ENCODE measurements at places on chromosomes 3 and 15.

DNA sequence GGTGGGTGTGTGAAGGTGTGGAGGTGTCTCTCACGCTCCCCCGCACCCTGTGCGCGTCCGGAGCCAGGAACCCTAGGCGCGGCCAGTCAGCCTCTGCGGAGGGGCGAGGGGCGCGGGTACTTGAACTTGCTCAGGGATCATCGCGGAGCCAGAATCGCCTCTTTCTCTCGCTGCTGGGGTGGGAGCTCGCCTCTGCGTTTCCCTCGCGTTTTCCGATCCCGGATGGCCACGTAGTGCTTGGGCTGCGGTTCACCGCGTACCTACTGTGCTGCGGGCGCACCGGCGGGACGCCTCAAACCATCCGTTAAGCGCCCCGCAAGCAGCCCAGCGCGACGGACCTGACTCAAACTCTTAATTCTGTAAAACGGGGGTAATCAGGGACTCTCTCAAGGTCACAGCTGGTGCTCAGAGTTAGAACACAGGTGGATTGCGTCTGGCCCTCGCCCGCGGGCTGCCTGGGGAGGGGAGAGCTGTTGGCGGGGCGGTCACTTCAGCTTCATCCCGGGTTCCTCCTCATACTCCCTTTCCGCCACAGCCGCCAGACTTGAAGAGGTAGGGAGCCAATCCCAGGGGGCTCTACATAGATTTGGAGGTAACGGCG lies 686 bp downstream of the MYRIP start:
- no peak for DNase-seq
- H3K27me3 ChIP-seq = peaks cover 76% of the 10 kb centered on the region
- H3K27ac ChIP-seq = no peak overlapping the region
- H3K36me3 ChIP-seq = no peaks in the 10 kb centered on the region
- H3K4me1 ChIP-seq = peaks cover 12% of the 10 kb centered on the region
- peak overlapping the region; percentile 34 for H3K4me3 ChIP-seq

- no peak for DNase-seq
- H3K27me3 ChIP-seq = no peaks in the 10 kb centered on the region
- H3K4me1 ChIP-seq = no peaks in the 10 kb centered on the region
- no peak overlapping the region for H3K4me3 ChIP-seq
- H3K27ac ChIP-seq = no peak overlapping the region
Observed at GRCh38 chr3:18334837-18335601, 90.1 kb downstream of the SATB1 start.

DNA sequence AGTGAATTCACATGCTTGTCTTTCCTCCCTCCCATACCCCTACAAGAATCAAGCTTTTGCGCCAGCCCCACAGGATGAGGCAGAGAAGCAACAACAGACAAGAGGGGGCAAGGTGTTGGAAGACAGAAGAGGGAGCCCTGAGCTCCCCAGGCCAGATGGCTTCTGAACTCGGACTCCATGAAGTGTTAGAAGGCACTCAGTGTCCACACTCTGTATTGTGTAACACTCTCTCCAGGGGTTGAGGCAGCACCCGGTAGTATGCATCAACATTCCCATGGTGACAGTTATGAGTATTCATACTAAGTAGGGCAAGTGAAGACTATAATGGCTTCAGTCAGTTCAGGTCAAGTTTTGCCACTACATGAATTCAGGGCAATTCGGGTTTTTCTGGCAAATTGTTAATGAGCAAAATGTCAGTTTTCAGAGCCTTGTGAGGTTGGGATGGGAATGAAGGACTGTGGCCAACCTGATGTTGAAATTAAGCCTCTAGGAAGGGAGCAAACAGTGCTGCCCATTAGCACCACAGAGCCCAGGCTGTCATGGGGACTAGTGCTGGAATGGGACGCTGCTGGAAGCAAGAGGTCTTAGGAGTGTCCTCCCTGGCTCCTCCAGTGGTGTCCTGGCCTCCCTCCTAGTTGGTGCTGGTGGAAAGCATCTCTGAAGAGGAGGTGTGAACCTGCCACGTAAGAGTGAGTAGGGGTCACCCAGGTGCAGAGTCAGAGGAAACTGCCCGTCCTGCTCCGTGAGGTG lies 79.4 kb downstream of the KLF15 start:
- no peaks in the 10 kb centered on the region for H3K36me3 ChIP-seq
- no peak overlapping the region for H3K27ac ChIP-seq
- DNase-seq = no peak
- H3K4me3 ChIP-seq = no peak overlapping the region
- H3K27me3 ChIP-seq = no peaks in the 10 kb centered on the region

- H3K4me1 ChIP-seq = no peaks in the 10 kb centered on the region
- no peak overlapping the region for H3K4me3 ChIP-seq
- H3K27me3 ChIP-seq = no peaks in the 10 kb centered on the region
- no peaks in the 10 kb centered on the region for H3K36me3 ChIP-seq
- DNase-seq = no peak
- no peak overlapping the region for H3K27ac ChIP-seq
Observed at GRCh38 chr3:46509661-46510187, 11.9 kb downstream of the RTP3 start.

DNA sequence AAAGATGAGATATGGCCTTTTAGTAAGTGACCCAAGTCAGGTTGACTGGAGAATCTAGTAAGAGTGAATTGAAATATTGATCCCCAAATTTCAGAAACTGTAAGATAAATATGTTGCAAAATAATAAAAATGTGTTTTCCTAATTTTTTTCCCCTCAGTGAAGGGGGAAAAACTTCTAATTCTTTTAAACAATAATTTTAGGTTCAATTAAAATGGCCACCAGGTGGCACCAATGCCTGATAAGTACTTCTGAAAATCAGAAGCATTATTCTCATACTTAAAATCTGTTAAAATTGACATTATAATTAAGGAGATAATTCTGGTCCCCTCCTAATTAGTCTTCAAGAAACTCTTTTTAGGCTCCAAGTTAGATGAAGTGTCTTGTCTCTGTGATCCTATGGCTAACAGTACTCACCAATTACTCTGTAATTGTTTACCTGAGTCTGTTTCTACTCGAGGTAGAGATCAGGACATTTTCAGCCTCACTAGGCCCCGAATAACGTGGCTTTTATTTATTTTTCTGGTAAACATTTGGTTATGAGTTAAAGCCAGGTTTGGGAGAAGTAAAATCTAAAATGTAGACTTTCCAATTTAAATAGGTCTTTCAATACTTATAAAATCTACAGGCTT lies 52.6 kb downstream of the NMD3 start:
- no peaks in the 10 kb centered on the region for H3K27me3 ChIP-seq
- H3K36me3 ChIP-seq = no peaks in the 10 kb centered on the region
- DNase-seq = no peak
- H3K4me3 ChIP-seq = no peak overlapping the region
- H3K27ac ChIP-seq = no peak overlapping the region

DNA sequence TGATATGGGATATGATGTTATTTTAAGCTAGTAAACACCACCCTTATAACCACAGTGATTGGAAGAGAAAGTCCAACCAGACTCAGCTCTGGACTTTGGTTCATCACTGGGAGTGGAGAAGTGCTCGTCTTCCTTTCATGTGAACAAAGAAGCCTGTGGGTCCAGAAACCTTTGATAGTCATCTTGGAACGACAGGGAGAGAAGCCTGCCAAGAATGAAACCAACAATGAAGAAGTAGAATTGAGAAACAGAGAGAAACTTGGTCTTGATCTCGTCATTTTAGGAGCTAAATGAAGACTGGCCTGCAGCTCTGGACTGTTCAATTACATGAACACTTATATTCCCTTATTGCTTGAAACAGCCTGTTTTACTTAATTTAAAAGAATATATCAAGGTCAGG lies 13.1 kb upstream of the SLC35G2 start:
- no peak overlapping the region for H3K27ac ChIP-seq
- peaks cover 11% of the 10 kb centered on the region for H3K4me1 ChIP-seq
- no peak for DNase-seq
- no peak overlapping the region for H3K4me3 ChIP-seq
- no peaks in the 10 kb centered on the region for H3K36me3 ChIP-seq

GRCh38 chr3:100257586-100257985 lies 3.2 kb upstream of the TBC1D23 start:
- H3K27ac ChIP-seq = no peak overlapping the region
- no peak overlapping the region for H3K4me3 ChIP-seq
- peaks cover 8% of the 10 kb centered on the region for H3K4me1 ChIP-seq
- DNase-seq = no peak
